Hematopoietic multipotent progenitor cell treated with erythropoietin and hydrocortisone succinate and interleukin-3 and kit ligand, for 17 days (in vitro differentiated cells): ENCODE measurements at places on chromosomes 1 and 21.

- no peak for DNase-seq
Measured at GRCh38 chr1:182690886-182691443, 6.6 kb upstream of the RGS8 start.

DNA sequence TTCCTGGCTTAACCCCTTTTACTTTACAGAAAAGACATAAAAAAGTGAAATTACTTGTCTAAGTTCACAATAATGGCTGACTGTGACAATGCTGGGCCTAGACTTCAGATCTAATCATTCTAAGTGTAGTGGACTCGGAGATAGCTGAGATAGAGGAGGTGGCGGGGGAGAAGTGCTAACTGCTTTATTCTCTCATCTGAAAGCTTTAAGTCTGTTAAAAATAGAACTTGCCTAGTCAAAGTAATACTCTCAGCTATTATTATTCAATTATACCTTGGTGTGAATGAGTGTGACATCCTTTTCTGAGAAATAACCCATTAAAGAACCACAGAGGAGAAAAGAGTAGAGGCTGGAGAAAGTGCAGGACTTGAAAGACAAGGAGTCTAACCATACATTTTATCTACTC lies 96.1 kb upstream of the OLIG2 start:
- no peak for DNase-seq

DNA sequence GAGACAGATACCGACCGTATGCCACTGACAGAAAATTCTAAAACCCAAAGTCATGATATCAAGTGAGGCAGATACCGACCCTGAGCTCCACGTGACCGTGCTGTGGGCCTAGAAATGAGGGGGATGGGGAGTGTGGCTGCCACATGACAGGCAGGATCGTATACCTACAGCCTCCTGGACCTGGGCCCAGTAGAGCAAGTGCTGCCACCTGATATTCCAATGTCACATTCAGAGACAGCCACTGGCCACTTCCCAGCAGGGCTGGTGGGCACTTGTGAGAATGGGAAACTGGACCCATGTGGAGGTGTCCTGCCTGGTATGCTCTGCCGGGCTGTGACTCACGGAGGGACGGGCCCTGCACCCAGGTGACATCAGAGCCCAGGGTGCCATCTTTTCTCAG lies 44.6 kb upstream of the CLDN14 start:
- no peak for DNase-seq

- DNase-seq, result no peak
Measured at GRCh38 chr1:1212780-1213344, 1.1 kb downstream of the TNFRSF4 start.

DNA sequence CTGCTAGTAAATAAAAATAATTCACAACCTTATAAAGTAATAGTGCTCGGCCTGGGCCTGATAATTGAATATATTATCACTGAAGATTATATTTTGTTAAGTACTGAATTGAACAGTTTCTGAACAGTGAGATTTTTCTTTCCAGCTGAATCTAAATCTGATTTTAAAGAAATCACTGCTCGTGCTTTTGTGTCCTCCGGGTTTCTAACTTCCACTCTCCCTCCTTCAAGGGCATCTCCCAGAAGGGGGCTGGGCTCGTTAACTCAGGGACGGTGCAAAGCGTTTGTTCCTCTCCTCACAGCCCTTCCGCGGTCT lies 823 bp upstream of the KIF1B start:
- DNase-seq, result no peak

DNA sequence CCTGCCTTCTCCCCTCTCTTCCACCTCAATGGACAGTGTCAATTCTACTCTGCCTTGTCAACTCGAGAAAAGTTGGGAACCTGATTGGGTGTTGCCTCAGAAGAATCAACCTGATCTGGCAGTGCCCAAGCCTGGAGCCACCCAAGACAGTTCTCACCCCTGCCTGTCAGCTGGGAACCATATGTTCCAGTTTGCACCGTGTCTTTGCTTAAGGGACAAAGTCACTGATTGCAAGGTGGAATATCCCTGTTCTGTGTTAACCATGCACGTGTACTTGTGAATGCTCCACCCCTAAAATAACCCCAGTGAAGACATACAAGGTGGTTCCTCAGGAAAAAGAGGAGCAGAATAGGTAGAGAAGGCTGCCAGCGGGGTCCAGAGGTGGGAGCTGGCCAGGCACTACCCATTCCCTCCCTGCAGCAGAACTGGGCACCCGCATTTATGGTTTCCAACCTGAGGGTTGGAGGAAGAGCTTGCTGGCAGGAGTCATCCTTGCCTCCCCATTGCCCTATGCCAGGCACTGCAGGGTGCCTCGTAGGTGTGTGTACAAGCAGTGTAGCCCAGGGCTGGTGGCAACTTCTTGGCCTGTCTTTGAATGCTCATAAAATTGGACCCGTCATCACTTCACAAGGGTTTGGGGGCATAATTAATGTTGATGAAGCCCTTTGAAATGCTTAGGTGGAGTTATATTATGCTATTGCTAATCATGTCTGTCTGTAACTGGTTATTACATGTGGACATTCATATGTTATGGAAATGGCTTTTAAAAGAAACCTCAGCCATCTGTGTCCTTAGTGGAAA lies 11.3 kb downstream of the NIPAL3 start:
- DNase-seq, result no peak

DNA sequence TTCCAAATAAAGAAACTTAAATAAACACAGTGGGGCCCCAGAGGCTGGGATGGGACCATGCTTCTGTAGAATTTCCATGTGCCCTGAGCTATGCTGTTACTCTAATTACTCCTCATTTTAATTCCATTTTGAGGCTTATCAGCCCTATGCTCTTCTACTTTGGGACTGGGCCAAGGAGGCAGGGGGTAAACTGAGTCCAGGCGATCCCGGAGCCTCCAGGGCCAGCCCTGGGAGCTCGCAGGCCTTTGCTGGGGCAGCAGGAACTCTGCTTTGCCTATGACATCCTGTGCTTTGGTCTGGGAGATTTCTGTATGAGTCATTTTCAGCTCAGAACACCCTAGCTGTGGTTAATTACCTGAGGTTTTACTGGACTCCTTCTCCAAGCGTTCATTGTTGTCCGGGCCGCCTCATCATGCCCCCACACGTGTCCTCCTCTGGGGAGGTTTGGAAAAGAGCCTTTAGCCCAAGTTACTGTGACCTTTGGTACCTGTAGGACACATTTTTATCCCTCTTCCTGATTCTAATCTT lies 95.7 kb downstream of the RHOU start:
- DNase-seq, result no peak

GRCh38 chr1:28213315-28213714 lies 19.5 kb downstream of the DNAJC8 start:
- DNase-seq, result peak; percentile 64

DNA sequence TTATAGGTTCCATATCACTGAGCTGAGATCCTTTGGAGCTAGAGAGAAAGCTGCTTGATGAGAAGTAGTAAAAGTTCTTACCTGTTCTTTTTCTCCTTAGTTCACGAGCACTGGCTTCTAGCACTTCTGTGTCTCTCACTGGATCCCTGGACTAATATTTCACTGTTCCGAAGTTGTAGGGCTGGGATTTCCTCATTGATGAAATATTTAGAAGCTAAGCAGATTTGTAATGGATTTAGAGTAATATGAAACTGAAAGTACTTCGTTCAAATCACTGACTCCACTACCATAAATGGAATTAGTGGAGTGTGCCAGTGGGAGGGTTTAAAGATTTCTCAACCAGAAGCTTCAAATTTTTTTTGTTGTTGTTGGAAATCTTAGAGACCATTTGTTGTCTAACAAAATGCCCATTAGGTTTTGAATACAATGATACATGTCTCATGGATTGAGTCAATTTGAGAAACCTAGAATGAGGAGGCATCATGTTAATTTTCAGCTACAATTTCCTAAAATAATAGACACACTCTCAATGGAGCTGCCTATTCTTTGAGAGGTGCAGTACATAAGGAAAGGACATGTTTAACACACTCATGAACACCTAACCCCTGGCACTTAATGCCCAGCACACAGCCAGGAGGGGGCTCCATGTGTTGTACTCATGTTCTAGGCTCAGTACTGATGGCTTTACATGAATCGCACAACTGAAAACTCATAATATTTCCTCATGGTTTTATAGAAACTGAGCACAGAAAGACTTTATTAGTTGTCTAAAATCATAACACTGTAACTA lies at the start of gene GBP1:
GBP1 (minus strand) TSS at position 130 of the 790 bp plus-strand sequence. CDS start 1,974 bp downstream, outside the sequence.
- DNase-seq, result no peak

GRCh38 chr1:37090671-37091070 lies 56.4 kb upstream of the GRIK3 start:
- no peak for DNase-seq

DNA sequence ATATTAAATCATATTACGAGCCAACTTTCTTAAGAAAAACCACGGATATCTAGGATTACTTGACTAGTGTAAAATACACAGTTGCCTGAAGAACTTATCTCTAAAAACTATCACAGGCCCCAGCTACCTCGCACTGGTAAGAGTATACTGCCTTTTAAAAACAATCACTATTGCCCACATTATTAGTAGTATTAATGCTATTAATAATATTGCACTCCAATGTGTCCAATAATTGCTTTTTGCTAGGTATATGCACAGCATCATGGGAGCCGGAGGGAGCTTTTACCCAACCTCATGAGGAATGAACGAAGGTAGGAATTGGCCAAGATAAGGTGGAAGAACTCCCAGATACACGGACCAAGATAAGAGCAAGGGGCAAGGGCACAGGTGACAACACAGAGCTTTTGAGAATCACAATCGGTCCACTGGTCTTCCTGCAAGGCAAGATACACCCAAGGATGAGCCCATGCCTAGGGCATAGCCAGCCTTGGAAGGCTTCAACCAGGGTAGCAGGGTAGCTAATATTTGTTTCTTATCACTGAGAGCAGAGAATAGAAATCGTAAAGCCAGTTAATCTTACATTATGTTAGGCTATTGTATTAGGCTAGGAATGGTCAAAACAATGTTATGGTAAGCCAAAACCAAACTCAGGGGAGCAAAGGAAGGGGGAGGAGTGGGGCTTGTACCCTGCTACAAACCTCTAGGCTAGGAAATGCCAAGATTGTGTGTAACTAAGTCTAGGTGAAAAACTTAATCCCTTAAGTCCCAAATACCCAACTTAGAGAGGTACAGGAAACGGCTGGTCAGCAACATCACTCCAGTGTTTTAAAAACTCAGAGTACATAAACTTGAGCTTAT lies 9.4 kb downstream of the GLUL start:
- no peak for DNase-seq

DNA sequence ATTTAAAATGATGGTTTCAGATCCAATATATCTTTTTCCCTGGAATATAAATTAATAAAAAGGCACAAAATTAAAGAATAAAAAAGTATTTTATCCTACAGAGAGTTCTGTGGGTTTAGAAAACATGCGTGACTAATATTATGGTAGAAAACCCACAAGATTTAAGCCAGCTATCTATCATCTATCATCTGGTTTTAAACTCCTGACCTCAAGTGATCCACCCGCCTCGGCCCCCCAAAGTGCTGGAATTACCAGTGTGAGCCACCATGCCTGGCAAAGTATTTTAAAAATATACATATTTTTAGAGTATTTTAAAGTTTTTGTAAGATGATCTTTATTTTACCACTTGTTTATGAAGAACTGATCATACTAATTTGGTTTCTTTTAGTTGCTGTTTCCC lies 79.5 kb downstream of the NRIP1 start:
- no peak for DNase-seq

DNA sequence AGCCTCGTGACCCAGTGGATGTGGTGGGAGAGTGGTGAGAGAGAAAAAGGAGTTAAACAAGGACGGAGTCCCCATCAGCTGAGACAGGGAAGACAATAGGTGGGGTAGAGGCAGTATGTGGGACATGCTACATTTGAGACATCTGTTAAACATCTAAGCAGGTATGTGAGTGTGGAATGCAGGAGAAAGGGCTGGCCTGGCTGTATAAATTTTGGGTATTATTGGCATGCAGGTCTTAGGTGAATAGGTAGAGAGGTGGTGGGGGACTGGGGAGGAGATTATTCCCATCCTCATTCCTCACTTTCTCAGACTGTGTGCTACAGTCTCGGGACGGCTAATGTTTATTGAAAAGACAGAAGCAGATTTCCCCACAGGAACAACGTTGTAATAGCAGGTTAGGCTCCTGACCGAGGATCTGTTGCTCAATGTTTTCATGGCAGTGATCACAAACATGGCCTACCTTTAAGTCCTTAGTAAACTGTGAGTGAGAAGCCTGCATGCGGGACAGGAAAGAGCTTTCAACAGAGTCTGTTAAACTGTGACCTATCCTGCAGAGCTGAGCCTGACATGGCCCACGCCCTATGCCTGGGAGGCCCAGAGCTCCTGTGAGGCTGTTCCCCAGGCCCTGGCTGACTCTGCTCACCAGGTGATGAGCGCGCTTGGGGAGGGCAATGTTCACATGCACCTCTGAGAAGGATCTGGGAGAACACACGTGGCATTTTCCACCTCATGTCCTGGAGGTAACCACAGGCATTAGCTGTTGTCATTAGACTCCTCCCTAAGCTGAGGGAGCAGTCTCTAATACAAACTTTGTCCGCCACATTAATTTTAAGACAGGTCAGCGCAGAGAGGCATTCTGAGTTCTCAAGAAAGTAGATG lies 16.5 kb downstream of the VSIG8 start:
- no peak for DNase-seq

DNA sequence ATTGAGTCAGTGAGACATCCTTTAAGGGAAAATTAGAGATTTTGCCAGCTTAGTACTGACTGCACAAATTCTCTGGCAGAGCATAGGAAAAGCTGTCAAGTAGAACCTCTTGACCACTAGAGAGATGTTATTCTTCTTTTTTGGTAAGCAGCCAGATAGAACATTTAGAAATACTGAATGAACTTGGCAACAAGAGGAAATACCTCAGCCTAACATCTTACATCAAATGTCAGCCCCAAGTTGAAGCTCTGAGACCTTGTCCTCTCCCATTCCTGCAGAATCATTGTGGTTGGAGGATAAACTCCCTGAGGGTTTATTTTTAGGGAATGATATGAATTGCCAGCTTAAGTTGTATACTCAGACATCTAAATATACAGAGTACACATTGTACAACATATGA lies 53.5 kb downstream of the MIGA1 start:
- DNase-seq, result no peak

GRCh38 chr1:109864930-109865612 lies 45.6 kb upstream of the CSF1 start:
- no peak for DNase-seq

DNA sequence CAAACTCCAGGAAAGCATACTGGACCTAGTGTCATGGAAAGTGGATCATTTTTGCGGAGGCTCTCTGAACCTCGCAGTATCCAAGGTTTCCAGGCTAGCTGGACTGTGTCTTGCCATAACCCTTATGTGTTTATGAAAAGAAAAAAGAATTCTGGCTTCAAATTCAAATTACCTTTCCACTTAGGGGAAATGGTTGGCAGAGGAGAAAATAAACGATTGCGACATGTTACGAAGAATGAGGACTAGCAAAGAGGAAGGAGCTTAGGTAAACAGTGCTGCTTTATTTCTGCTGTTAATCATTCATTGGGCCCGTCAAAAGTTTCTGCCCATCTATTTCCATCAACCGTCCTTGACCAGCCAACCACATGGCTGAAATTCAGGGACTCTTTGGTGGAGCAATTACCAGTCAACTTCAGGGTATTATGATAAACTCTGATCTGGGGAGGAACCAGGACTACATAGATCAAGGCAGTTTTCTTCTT lies at the start of gene C4BPA:
C4BPA (plus strand) TSS at position 342 of the 482 bp plus-strand sequence. CDS start 8,793 bp downstream, outside the sequence.
- no peak for DNase-seq

- DNase-seq, result no peak
Measured at GRCh38 chr1:59233444-59233843, 63.5 kb upstream of the FGGY start.

GRCh38 chr1:227808566-227808965 lies 6.9 kb upstream of the PRSS38 start:
- DNase-seq, result no peak
